ENCODE measurements at places on chromosomes 2 and 18.
A peak's percentile ranks its signal among the peaks of the same experiment; 100 is the strongest.

GRCh38 chr18:12271376-12272235 lies 17.4 kb downstream of the CIDEA start:
- peak; percentile 46 for DNase-seq

- no peak for DNase-seq
Observed at GRCh38 chr2:236971131-236971821, 114.4 kb upstream of the COPS8 start.

GRCh38 chr18:8288472-8289195 lies 320.6 kb upstream of the RAB12 start:
- no peak for DNase-seq

DNA sequence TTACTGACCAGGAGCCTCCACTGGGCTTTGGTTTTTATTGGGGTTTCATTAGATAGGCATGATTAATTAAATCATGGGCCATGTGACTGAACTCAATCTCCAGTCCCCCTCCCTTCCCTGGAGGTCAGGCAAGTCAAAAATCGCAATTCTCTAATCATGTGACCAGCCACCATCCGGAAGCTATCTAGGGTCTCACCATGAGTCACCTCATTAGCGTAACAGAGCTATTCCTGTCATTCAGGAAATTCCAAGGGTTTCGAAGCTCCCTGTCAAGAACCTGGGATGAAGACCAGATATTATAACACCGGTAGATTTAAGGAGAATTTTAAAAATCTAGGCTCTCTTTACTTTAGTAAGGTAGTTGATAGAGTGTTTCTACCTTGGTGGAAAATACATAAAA lies 180.3 kb upstream of the TCF4 start:
- no peak for DNase-seq

DNA sequence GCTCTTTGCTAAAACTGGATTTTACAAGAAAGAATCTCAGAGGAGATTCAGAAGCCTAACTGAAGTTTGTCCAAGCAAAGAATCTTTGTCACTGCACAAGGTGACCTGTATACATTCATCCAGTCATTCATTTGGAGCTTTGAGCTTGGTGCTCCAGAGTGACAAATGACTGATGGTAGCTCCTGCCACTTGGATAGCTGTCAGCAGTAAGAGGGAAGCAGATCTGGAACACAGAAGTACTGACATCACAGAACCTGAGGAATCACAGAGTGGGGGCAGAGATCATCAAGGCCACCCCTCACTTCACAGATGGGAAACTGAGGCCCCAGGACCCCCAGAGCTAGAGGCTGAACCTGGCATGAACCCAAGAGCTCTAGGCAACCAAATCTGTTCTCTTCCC lies 28.8 kb upstream of the IGFBP2 start:
- no peak for DNase-seq

DNA sequence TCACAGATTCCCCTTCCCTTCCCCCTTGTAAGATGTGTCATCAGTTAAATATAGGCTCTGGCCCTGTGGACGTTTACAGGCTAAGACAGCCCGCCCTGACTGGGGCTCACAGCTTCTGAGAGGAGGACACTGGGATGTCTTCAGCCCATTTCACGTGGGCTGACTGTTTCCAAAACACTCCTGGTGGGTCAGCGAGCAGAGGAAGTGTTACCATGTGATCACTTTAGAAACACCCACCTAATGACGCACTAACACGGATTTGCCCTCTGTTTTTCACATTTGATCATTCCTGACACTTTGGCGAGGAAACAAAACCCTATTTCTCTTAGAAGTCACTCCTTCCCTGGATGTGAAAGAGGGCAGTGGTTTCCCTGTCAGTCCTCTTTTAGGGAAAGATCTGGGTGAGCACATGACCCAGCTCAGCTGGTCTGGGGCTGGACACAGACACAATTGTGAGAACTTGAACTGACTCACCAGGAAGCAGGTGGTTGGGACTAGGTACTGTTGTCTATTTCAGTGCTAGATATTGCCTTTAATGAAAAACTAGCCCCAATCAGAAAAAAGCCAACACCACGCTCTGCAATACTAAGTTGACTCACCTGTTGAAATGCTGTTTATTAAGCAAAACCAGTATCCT lies 38.8 kb downstream of the BMP10 start:
- DNase-seq = peak; percentile 30

DNA sequence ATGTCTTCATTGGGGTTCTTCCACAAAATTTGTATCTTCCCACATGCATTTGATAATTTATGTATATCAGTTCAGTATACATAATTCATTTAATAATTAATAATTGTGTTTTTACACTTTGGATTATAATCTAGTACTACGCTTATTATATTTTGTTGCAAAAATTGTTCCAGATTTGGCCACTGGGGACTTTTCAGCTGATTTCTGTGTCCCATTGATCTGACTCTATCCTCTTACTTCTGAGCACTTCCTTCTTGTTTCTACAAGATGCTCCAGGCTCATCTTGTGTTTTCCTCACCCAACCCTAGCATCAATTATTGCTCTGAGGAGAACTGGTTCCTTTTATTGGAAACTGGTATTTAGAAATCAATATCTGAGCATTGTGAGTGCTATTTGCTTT lies 215.3 kb upstream of the CDH19 start:
- DNase-seq = no peak

GRCh38 chr2:144496092-144496976 lies 23.6 kb downstream of the ZEB2 start:
- no peak for DNase-seq

GRCh38 chr2:147646818-147647468 lies 197.9 kb upstream of the ACVR2A start:
- DNase-seq = no peak

DNA sequence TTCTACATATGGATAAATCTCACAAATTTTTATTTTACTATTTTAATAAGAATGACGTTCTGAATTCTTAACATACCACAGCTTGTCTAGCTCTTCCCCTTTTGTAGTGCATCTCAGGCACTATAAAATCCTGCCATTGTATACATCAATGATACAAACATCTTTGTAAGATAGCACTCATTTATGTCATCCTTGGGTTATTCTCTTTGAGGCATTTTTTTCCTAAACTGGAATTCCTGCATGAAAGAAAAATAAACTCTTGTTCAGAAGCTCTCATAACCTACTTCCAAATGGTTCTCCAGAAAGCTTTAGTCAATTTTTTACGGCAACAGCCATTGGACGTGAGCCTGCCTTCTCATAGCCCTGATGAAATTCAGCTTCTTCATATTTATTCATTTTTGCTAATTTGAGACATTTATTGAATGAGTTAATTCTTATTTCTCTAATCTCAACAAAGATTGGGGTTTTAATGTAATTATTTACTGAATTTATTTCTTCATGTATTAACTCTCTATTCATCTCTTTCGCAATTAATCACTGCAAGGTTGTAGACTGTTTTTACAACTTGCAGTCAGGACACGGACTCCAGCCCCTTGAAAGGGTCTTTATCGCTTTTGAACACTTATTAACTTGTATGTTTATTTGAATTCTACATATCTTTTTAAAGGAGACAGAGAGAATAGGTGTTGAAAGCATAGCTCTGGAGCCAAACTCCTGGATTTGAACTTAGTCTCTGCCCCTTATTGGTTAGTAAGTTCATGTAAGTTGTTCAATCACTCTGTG lies 57.6 kb upstream of the PARD3B start:
- no peak for DNase-seq

- DNase-seq = no peak
Observed at GRCh38 chr18:60664736-60665135, 292.2 kb upstream of the MC4R start.

DNA sequence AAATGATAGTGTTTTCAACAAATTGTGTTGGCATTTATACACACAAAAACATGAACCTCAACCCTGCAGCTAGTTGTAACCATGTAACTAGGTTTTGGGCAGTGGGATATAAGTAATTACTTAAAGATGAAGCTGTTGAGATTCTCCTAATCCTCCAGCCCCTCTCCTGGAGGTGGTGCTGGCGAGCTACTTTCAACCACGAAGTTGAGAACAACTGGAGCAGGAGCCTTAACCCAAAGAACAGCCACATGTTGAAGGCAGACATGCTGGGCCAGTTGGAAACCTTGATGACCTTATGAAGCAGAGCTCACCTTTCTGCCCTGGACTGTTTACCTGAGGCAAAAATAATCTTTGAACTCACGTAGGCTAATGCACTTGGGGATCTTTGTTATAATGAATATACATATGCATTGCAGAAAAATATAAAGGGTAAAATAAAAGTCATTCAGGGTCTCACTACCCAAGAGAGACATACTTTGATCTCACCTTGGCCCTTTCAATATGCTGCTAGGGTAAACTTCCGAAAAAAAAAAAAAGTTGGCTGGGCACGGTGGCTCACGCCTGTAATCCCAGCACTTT lies 89.6 kb upstream of the NPAS2 start:
- no peak for DNase-seq

DNA sequence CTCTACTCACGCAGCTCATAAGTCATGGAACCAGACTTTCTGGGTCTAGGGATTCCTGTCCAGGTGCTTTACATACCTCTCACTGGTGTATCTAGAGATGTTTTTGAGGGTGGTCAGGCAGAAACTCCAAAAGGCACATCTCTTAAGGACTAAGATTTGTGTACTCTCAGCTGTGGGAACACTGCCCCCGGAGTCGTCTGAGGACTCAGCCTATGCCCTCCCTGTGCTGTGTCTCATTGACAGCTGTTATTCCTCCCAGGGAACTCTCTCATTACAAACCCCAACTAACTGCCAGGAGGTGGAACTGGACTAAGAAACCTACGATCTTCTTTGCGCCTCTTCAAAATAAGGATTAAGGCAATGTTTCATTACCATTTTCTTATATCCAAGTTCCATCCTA lies 293.9 kb upstream of the DLGAP1 start:
- no peak for DNase-seq

DNA sequence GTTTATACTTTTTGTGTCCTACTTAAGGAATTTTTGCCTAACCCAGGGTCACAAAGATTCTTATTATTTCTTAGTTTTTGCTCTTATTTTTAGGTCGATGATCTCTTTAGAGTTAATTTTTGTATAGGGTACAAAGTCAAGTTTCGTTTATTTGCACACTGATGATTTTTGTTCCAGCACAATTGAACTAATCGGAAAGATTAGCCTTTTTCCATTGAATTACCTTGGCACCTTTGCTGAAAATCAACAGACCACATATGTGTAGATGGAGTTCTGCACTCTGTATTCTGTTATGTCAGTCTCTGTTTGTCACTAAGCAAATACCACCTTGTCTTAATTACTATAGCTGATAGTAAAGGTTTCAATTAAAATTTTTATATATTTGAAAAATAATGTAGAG lies 18.7 kb downstream of the EML4 start:
- DNase-seq = no peak

- DNase-seq = no peak
Observed at GRCh38 chr18:39838831-39839230, 2116.2 kb upstream of the PIK3C3 start.

DNA sequence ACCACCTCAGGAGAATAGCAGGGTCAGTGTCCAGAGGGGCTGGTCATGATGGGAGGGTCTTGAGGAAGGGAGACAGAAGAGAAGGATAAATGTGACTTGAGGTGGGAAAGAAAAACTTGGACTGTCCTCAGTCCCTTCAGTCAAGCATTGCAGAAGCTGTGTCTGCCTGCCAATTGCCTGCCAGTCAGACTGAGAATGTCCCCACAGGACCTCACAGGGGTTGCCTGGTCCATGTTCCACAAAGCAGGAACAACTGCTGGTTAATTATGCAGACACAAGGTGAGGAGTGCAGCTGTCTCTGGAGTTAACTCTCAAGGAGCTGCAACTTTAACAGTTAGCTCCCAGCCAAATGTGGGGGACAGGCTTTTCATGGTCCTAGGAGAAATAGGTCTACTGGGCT lies 75.7 kb downstream of the TRIM43 start:
- no peak for DNase-seq

DNA sequence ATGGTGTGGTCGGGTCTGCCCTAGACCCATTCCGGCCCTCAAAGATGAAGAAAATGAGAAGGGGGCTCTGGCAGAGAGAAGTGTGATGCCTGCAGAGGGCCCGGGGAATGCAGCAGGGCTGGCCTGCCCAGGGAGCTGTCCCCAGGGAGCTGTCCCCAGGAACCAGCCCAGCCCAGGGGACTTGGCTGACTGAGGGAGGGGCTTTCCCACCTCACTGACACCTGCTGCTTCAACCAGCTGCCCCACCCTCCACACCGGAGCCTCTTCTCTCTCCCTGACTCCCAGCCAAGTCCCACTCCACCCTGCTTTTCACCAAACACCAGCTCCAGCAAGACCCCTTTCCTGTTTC lies 111.2 kb downstream of the STPG4 start:
- DNase-seq = no peak

- DNase-seq = no peak
Observed at GRCh38 chr18:70499218-70499691, 210.4 kb downstream of the SOCS6 start.

DNA sequence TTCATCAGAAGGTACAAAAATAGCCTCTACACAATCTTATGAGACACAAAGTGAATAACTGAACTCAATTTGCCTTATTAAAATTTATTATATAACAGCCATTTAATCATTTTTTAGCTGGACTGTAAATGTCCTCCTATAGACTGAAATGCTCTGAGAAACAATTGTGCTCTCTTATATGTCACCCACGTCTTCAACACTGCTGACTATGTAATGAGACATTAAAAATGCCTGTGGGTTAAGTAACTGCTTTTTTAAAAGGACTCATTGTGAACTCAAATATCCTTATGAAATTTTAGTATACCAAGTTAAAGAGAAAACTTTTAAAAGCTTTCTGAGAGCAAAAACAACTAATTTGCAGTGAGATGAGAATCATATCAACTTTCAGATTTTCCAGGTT lies 10.4 kb upstream of the GALNT1 start:
- DNase-seq = no peak

DNA sequence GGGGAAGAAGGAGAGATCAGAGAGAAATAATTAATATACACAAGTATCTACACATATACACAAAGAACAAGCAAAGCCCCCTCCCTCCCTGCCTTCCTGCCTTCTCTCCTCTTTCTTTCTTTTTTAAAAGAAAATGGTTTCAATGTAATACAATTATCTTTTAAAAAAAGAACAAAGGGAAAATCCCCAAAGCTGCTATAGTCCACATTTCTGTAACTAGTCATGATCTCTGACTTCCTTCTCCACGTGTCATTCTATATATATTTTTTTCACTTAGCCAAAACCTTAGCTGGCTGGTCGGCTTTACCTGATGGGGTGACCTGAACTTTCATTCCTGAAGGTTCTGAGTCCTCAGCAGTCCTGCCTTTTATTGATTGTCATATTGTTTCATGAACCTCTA lies 44.3 kb downstream of the MAP3K20 start:
- no peak for DNase-seq

- DNase-seq = no peak
Observed at GRCh38 chr2:159564081-159564480, 52.3 kb downstream of the BAZ2B start.

GRCh38 chr2:199985625-199986207 lies 30.3 kb downstream of the MAIP1 start:
- peak; percentile 28 for DNase-seq

DNA sequence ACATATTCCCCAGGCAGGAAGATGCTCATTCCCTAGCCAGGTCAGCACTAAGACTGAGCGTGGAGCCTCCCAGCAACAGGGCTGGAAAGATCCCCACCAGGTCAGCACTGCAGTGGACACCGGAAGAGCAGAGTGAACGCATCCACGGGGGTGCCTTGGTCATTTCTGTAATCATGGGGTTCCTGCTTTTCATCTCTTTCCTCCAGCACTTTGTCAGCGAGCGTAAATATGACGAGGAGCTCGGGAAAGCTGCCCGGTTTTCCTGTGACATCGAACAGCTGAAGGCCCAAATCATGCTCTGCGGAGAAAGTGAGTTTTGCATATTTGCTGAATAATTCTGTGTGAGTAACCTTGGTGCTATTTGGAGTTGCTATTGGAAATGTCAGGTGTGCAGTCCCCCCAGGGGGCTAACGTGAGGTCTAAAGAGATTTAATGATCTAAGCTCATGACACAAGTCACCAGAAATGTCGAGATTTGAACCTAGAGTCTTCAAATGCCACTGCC lies 40.1 kb downstream of the KCTD18 start:
- DNase-seq = no peak

All from substantia nigra (tissue), 51 donors.